Spleen (tissue), 13 donors: ENCODE measurements at places on chromosomes 13 and 19. TPM values are rescaled to one million over a fixed set of nuclear protein-coding genes. Genes with fewer than 3 reads are reported as not detected.

CACNG7 gene
- polyA plus RNA-seq: not detected

FLT3LG gene
- polyA plus RNA-seq: 19.9 TPM

ZNF799 gene
- 4.0 TPM for polyA plus RNA-seq

RASGRP4 gene
- 6.7 TPM for polyA plus RNA-seq
